CD4-positive, alpha-beta T cell treated with Interleukin-6 for 4 hours (primary cell): ENCODE measurements at places on chromosomes 2 and 18.

GRCh38 chr2:64284751-64285150, 140.5 kb upstream of the PELI1 start:
- no peak for DNase-seq

GRCh38 chr2:144989579-144990270, 469.8 kb upstream of the ZEB2 start:
- DNase-seq: no peak

DNA sequence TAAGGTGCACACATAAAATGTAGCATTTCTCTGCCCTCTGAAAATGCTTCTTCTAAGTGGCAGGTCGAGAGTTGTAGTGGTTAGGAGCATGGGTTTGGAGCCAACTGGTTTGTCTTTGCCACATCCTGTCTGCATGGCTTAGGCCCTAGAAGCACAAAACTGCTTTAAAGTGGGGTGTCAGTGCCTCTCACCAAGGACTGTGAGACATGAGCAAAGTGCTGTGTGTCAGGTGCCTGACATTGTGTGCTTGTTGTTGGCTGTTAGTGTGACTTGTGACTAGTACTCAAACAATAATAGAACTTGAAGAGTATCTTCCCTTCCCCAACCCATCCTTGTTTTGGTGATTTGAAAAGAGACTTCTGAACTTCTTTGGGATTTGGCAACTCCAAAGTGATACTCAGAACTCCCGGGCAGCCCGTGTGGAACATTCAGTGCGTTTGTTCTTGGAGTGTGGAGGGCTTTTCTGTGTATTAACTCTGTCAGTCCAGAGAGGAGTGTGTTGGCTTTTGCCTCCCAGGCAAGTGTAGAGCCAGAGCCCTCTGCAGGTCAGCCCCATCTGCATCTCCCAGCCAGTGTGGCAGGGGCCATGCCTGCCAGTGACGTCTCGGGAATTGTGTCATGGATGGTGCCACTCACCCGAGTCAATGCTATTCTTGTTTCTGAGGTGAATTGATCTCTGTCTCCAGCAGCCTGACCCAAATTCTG, 5.0 kb downstream of the MGAT5 start:
- peak; percentile 80 for DNase-seq

DNA sequence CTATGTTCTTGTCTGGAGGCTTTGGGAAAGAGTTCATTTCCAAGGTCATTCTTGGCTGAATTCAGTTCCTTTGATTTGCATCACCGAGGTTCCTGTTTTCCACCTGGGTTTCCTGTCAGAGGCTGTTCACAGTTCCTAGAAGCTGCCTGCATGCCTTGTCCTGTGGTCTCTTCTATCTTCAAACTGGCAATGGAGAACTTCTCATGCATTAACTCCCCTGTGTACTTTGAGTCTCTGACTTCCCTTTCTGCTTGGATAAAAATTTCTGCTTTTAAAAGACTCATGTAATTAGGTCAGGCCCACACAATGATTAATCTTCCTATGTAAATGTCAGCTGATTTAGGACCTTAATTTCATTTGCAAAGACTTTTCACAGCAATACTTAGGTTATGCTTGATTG, 499.3 kb upstream of the FANCL start:
- DNase-seq: no peak

- DNase-seq: no peak
These were observed 442.4 kb downstream of the EPHA4 start for GRCh38 chr2:221129657-221130056.
